ENCODE measurements at places on chromosomes 16 and 17.
A peak's percentile ranks its signal among the peaks of the same experiment; 100 is the strongest.

DNA sequence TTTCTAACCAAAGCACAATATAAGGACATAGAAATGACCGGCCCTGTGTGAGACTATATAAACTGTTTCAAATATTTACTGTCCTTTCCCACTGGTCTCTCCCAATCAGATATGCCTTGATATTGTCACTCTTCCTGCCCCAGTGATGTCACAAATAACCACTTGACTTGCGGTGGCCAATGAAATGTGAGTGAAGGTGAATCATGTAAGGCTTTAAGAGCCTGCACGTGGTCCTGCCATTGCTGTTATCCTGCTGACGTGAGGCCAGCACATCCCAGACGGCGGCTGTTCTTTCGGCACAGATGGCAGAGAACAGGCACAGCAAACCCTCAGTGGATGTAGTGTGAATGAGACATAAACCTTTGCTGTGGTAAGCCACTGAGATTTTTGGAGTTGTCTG lies 5.4 kb upstream of the KLHL11 start:
- no peak for DNase-seq

GRCh38 chr16:27363797-27364196 lies 38.2 kb upstream of the IL21R start:
- no peak for DNase-seq

- DNase-seq: no peak
These were observed 89.3 kb upstream of the CIBAR2 start for GRCh38 chr16:85201574-85201973.

DNA sequence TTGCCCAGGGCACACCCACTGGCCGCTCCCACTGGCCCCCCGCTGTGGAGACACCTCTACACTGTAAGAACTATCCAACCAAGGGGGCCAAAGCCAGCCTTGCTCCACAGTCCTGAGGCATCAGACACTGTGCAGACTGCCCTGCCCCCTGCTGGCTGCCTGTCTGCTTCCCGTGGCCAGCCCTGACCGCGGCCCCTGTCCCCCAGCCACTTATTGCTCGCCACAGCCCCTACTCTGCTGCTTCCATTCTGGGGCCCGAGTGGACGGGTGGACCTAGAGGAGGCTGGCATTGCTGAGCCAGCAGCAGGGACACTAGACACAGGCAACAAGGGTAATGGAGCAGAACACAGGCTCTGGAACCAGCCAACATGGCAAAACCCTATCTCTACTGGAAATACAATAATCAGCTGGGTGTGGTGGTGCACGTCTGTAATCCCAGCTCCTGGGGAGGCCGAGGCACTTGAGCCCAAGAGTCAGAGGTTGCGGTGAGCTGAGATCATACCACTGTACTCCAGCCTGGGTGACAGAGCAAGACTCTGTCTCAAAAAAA lies 19.7 kb upstream of the LRRC37A3 start:
- DNase-seq: peak; percentile 21

DNA sequence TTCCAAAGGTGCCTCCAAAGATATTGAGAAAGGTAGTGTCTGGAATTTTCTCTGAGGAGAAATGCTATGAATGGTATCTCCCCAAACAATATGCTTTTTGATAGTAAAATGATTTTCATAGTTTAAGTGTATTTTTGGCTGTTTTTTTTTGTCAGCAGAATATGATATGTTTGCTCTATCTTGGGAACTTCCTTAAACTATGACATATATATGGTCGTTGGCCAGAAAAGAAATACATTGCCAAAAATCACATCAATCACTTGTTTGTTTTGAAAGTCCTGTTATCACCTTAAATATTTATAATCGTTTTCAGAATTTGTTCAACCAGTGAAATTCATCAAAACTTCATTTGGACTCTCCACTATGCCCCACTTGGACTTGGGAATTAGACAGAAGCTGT lies 816.9 kb downstream of the CDH11 start:
- DNase-seq: no peak

- no peak for DNase-seq
These were observed 578.2 kb downstream of the TOX3 start for GRCh38 chr16:51968749-51969148.

- DNase-seq: no peak
These were observed 605 bp upstream of the ABAT start for GRCh38 chr16:8673611-8674412.

GRCh38 chr16:53156516-53156915 lies 101.7 kb downstream of the CHD9 start:
- DNase-seq: no peak

DNA sequence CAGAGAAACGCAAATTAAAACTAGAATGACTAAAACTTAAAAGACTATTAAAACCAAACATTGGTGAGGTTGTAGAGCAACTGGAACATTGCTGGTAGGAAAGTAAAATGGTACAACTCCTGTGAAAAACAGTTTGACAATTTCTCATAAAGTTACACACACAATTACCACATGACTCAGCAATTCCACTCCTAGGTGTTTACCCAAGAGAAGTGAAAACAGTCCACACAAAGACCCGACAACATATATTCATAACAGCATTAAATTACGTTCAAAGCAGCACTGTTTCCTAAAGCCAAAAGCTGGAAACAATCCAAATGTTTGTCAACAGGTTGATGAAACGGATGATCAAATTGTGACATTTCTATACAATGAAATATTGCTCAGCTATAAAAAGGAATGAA lies 26.5 kb upstream of the ALOX12 start:
- DNase-seq: no peak

DNA sequence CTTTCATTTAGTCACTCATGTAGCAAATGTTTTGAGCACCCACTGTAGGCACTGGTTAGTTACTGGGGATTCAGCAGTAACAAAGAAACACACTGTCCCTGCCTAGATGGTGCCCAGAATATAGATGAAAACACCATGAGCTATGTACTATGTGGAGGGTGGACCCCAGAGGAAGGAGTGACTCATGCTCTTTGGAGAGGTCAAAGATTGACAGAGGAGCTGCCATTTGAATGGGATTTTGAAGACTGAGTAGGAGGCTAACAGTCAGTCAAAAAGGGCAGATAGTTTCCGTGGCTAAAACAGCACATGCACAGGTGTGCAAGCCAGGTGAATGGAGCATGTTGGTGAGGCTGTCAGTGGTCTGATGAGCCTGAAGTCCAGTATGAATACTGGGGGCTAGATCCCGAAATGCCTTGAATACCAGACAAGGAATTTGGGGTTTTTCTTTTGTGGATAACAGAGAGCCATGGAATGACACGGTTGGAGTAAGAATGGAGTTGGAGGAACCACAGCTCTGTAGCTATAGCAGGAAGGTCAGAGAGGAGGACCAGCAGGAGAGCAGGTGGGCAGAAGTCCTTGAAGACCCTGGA lies 6.1 kb downstream of the IL21R start:
- peak; percentile 89 for DNase-seq

GRCh38 chr17:78313735-78314648 lies 45.9 kb downstream of the SOCS3 start:
- peak; percentile 61 for DNase-seq

- no peak for DNase-seq
These were observed 16.2 kb downstream of the ITGA3 start for GRCh38 chr17:50072130-50072529.

DNA sequence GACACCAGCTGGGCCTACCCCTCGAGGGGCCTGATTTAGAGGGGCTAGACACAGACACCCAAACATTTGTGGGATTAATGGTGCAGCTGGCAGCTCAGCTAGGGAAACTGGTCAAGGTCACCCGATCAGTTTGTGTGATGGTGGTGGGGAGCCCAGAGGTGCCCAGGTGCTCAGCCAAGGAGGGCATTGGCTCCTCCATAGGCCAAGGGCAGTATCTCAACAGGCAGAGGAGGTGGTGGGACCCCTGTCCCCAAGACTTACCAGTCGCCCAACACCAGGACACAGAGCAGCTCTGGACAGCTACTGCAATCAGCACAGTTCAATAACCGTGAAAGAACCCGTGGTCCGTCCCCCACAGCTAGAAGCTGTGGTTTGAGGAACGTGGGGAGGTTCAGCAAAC lies 120.9 kb downstream of the C16orf78 start:
- DNase-seq: no peak

- no peak for DNase-seq
These were observed 5.4 kb upstream of the STAC2 start for GRCh38 chr17:39231091-39231561.

- DNase-seq: no peak
These were observed 1.3 kb upstream of the EXOC7 start for GRCh38 chr17:76104896-76105231.

DNA sequence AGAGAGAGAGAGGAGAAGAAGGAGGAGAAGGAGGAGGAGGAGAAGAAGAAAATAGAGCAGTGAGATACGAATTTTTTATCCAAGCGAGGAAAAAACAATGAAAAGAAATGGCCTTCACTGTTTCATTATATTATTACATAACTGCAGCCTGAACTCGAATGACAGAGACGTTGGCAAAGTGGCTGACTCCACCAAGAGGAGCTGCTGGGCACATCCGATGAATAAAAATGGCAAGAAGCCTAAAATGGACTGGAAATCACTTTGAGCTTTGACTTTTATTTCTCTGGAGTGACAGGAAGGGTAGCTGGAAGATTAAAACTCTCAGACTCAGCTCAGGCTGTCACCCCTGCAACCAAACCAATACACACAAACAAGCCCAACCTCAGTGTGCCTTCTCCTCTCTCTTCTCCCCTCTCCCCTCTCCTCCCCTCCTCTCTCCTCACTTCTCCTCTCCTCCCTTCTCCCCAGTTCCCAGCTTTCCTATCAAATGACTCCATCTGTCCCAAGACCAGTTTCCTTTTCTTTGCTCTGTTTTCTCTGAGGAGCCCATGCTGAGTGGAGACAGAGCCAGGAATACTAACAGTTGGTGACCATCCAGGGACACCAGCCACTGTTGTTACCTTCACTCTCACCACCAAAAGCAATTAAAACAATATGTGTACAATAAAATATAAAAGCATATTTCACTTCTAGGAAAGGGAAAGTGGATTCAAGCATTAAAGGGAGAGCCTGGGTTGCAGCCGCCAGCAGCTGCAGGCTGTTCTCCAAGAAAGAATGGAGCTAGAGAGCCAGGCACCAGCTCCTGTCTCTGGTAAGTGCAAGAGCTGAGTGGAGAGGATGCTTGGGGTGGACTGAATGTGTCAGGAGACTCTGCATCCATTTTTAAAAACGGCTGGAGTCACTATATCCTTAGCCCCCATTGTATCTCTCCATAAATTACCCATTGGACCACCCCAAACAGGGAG lies 51.2 kb downstream of the SOX9 start:
- no peak for DNase-seq

- DNase-seq: peak; percentile 96
These were observed 27.8 kb upstream of the METRNL start for GRCh38 chr17:83051396-83052240.

GRCh38 chr17:81277421-81277820 lies 17.7 kb downstream of the SLC38A10 start:
- DNase-seq: no peak

DNA sequence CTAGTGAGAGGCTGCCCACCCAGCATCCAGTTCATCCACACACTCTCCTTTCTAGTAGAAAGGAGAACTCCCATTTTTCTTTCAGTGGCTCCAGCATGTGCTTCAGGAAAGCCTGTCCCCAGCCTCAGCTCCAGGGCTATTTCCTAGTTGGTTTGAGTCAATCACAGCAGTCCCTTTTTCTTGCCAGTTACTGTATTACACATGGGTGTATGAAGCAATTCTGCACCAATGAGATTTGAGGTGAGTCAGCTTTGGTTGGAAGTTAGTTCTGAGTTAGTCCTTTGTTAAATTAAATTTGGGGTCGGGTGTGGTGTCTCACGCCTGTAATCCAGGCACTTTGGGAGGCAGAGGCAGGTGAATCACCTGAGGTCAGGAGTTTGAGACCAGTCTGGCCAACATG lies 24.8 kb downstream of the RAD51D start:
- DNase-seq: no peak

DNA sequence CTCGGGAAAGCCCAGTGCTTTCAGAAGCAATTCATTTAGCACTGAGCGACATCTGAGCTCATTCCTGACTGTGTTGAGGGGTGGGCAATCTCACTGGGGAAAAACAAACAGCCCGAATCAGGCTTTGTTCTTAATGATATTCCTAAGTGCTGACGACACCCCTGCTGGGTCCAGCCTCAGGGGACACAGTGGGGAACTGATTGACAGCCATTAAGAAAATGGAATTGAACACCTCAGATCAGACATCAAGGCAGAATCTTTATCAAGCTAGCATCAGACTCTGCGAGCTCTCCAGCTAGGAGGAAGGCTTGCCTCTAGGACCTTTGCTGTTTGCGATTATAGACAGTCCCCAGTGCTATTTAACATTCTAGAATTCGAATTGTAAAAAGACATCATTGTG lies 22.5 kb upstream of the LYRM9 start:
- no peak for DNase-seq

DNA sequence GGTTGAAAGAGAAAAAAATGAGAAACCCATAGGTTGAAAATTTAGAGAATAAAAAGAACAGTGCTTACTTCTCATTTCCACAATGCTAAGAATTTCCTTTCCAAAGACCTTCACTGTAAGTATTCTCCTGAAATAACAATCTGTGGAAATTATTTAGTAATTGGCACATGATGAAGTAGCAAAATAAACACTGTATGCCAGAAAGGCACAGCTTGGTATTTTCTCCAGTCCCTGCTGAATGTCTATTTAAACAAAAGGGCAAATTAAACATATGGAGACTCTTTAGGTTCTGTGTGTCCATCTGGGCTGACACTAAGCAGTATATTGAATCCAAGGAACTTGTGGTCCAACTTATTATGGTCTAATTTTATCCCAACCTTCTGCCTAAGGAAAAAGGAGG lies 46.1 kb downstream of the CHCT1 start:
- DNase-seq: no peak

DNA sequence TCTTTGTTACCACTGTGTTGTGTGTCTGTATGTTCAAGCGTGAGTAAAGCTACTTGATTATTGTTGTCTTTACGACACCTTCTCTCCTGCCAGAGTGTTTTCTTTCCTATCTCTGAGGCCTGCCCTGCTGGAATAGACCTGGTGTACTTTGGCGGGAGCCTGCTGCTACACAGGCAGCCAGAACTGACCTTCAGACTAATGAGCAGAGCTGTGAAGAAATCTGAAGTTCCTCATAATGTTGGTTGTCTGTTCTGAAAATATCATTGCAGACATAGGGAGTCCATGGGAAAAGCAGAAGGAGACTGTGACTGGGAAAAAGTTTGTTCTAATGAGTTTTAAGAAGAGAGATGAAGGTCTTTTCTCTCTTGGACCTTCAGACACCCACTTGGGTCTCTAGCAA lies 9.8 kb downstream of the RHOT1 start:
- DNase-seq: no peak

DNA sequence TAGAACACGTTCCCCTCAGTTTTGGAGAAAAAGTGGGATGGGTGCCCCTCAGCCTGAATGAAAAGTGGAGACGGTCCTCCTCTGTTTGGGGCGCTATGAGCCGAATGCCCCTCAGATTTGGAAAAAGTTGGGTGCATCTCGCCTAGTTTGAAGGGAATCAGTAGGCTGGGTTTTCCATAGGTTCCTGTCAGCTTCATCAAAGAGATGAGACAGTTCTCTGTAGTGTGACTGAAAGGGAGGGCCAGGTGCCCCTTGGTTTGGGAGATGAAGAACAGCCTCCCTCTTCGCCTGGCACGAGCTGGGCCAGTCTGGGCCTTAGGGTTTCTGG lies 742 bp upstream of the SLC9A5 start:
- no peak for DNase-seq

GRCh38 chr17:59853168-59853918 lies 39.4 kb downstream of the TUBD1 start:
- peak; percentile 88 for DNase-seq

GRCh38 chr17:22300731-22301352 lies 608.5 kb downstream of the KCNJ18 start:
- DNase-seq: no peak

- peak; percentile 68 for DNase-seq
These were observed 16.8 kb downstream of the NQO1 start for GRCh38 chr16:69709456-69710084.
